ENCODE measurements at places on chromosomes 4 and X.

DNA sequence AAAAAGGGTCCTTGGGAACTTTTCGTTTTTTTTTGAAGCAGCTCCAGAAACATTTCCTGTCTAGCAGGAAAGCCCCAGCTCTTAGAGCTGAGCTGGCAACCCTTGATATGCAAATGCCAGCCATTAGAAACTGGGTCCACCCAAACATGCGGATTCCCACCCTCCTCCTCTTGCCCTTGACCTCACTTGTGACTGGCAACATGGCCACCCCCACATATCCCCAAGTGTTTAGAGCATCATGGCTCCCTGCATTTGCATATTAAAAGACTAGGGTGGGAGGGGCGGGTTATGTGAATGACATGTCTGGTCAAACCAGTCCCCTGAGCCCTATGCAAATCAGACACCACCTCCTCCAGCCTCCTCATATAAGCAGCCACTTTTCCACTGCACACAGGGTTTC lies 671.1 kb downstream of the FAT4 start:
- DNase-seq: no peak

GRCh38 chrX:20472620-20473258 lies 206.0 kb upstream of the RPS6KA3 start:
- DNase-seq: no peak

DNA sequence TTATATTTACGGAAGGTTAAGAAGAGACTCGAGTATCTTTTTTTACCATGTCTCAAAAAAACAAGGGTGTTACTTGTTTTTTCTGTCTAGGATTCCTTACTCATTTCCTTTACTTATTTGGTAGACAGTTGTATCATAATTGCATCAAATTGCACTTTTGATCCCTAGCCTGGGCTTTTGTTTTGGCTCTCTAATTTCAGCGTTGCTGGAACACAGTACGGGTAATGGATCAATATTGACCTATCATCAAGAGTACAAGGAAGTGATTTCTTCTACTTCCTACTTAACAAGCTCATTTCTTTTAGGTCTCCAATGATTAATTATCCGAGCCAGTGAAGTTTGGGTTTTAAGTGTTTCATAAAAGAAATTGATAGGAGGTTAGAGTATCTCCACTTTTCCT lies 16.8 kb downstream of the AIMP1 start:
- no peak for DNase-seq

GRCh38 chr4:149056615-149057014 lies 614.4 kb upstream of the NR3C2 start:
- no peak for DNase-seq

- DNase-seq: no peak
These were observed 146.5 kb downstream of the FBXW7 start for GRCh38 chr4:152389359-152389758.

DNA sequence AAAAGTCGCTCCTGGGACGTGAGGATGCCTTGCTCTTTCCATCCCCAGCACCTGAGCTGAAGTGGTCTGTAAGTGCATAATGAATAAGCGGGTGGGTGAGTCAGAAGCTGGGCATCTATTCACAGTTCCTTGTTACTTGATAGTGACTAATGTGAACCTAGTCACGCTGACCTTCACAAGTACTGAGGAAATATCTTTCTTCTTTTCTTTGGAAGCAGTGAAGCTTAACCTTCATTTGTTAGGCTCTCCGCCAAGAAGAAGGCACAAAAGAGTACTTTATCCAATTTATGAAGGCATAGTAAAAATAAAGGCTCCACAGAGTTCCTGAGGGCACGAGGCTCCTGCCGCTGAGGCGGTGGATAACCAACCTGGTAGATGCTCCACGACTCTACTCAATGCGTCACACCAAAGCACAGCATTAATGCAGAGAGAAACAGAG lies 475.7 kb upstream of the SLIT2 start:
- DNase-seq: peak; percentile 82

DNA sequence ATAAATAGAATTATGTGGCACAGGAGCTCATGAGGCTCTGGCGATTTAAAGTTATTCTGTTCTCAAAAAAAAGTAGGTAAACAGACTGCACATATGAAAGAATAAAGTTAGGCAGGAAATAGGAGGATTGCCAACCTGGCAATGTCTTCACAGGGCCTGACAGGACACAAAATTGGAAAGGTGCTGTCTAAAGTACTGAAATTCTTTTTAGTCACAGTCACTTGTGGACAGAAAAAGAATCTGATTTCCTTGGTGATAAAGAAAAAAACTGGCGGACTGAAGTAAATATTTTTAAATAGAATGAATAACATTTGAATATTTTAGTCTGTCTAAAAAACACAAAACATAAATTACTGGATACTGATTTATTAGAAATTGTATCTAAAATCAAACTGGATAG lies 124.4 kb downstream of the VEGFC start:
- no peak for DNase-seq

- no peak for DNase-seq
These were observed 401.2 kb upstream of the CNKSR2 start for GRCh38 chrX:20973038-20973437.

DNA sequence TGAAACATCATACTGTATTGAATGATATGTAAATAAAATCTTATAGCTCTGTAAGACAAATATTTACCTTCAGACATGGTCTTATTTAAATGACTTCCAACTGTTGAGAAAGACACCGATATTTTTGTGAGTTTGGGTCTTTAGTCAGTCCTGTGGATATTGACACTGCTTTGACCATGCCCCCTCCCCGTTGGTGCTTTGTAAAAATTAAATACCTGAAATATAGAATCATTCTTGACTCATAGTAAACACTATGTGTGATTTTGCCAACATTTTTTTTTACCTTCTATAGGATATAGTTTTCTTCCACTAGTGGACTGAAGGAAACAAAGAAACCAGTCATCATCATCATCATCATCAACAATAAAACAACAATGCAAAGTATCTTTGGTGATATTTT lies 114.3 kb upstream of the HS3ST1 start:
- no peak for DNase-seq

DNA sequence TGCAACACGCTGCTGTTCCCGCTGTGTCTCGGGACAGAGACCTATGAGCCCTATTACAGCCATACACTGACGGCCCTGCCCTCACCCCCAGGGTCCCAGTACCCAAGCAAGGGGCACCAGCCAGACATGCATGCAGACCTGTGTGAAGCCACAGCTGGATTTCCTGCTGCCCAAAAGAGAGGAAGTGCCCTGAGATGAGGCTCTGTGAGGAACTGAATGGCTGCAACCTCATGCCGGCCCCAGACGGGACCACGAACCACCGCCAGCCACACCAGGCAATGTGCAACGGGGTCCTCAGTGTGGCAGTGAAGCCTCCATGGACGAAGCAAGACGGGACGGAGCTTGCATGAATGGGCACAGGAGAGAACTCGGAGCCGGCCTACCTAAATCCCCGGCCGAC lies 21.1 kb downstream of the CTBP1 start:
- DNase-seq: no peak

DNA sequence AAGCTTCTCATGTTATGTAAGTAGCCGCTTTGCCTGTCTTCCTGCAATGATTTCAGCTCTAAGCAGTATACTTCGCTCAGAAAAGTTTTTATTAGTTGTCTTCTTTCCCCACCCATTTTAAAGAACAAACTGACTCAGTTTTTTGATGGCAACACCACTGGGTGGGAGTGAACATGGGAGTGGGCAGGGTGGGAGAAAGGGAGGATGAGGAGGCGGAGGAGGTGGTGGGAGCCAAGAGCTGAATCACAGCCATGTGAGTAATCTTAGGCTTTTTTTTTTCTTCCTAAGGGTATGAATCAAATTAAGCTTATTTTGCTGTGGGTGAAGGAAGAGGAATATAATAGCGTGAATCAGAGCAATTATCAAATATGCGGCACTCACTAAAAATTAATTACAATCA lies 574.3 kb upstream of the DIPK2B start:
- DNase-seq: peak; percentile 80

DNA sequence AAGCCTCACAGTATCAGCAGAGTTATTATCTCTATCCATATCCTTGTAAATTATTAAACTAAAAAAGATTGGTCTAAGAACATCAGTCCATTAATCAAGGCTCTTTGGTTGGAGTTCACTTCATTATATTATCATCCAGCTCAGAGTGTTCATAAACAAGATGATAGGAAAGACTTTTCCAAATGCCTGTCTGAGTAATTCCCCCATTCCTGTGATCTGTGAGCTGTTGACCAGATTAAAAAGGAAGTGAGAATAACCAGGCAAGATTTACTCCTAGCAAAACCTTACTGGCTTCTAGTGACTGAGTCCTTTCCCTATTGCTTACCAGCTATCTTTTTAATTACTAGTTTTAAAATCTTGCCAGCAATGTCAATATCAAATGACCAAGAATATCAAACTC lies 14.9 kb downstream of the PKD2 start:
- no peak for DNase-seq

GRCh38 chrX:32576885-32577284 lies 634.5 kb downstream of the DMD start:
- DNase-seq: no peak

DNA sequence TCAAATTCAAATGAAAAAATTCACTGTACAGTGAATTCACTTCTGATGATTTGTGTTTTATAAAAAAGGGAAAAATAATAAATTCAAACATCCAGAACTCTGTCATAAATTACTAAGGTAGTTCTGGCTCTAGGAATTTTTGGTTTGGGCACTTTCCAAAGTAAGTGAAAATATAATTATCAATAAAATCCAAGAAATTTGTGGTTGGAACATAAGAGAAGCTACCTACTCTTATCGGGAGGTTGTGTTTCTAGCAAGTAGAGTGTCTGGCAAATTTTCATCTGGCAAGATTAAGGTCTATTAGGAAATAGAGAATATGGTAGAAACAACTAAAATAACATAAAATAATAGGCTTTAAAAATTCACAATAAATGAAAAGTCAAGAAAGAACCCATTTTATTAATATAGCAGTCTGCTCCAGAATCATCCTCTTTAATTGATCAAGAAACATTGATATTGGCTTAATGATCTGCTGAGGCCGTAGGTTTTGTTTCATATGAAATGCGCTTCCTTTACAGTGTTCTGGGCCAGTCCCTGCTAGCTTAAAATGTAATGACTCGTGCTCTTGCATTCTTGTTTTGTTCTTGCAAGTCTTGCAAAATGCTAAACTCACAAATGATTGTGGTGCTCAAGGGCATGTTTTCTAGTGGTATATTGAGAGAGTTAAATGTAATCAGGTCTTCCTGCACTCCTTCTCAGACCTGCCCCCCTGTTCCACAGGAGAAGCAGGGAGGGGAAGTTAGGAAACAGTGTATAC lies 331.4 kb downstream of the RAPGEF2 start:
- DNase-seq: peak; percentile 77

DNA sequence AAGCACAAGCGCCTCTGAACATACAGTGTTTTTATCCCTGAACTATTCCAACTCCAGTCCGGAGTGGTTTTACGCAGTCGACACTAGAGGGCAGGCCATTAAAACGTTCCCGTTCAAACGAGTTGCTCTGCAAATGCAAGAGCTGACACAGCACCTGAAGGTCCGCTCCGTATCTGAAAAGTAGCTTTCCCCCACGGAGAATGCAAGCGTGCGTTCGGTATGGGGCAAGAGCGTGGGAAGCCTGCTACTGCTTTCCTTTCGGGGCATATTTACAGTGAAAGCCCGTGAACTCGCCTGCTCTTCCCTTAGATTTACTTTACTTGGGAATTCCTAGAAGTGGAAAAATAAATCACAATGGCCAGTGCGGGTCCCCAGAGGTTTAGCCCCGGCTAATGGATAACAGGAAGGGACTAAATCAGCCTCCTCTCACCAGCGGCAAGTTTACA lies 190.8 kb downstream of the TSPAN5 start:
- peak; percentile 83 for DNase-seq

- DNase-seq: no peak
These were observed 450.6 kb upstream of the RASGEF1B start for GRCh38 chr4:81922313-81922712.

DNA sequence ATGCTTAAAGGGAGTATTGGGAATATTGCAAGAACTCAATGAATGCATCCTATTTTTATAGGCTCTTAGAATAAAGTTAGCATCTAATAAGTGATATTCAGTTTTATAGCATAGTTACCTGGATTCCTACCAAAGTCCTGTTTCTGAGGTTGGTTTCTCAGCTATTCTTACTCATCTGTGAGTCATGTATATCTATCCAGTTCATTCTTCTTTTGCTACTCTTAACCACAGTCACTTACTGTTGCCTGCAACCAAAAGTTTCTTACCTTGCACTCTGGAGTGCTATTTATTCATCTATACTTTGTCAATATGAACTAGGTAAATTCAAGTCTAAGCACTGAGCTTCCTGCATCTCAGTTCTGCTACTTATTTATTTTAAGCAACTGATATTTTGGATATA lies 322.5 kb downstream of the HS3ST1 start:
- DNase-seq: peak; percentile 35

GRCh38 chrX:134737721-134738369 lies 79.6 kb upstream of the PLAC1 start:
- DNase-seq: no peak

DNA sequence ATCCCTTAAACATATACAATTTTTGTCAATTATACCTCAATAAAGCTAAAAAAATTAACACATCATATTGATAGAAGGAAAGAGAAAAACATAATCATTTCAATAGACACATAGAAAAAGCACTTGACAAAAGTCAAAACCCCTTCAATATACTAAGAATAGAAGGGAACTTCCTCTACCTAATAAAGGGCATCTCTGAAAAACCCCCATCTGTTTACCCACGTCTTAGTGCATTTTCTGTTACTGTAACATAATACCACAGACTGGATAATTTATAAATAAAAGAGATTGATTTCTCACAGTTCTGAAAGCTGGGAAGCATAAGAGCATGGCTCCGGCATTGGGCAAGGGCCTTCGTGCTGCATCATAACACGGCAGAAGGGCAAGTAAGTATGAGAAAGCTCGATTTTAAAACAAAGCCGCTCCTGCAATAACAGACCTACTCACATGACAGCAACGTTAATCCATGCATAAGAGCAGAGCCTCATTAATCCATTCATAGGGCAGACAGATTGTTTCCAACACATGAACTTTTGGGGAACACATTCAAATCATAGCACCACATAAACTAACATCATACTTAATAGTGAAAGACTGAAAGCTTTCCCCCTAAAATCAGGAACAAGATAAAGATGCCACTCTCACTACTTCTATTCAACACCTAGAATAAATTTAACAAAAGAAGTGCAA lies 15.7 kb downstream of the STEEP1 start:
- no peak for DNase-seq

DNA sequence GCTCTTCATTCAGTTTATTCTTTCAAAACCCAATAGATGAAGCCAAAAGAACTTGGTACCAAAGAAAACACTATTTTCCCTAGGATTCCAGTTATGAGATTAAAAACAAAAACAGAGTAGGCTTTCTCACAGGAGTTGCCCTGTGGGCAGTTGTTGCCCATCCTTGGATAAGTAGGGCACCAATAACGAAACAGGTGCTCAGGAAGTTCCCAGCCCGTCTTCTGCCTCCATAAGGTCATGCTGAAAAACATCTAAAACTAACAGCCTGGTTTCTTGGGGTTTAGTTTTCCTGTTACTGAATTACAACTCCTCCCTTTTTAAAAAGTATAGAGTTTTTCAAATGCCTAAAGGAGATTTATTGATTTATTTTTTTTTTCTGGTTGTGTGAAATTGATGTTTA lies 14.7 kb downstream of the TSPAN5 start:
- DNase-seq: no peak

- DNase-seq: no peak
These were observed 57.9 kb downstream of the CCKAR start for GRCh38 chr4:26432419-26432818.
